ENCODE measurements at places on chromosomes 4 and X.

DNA sequence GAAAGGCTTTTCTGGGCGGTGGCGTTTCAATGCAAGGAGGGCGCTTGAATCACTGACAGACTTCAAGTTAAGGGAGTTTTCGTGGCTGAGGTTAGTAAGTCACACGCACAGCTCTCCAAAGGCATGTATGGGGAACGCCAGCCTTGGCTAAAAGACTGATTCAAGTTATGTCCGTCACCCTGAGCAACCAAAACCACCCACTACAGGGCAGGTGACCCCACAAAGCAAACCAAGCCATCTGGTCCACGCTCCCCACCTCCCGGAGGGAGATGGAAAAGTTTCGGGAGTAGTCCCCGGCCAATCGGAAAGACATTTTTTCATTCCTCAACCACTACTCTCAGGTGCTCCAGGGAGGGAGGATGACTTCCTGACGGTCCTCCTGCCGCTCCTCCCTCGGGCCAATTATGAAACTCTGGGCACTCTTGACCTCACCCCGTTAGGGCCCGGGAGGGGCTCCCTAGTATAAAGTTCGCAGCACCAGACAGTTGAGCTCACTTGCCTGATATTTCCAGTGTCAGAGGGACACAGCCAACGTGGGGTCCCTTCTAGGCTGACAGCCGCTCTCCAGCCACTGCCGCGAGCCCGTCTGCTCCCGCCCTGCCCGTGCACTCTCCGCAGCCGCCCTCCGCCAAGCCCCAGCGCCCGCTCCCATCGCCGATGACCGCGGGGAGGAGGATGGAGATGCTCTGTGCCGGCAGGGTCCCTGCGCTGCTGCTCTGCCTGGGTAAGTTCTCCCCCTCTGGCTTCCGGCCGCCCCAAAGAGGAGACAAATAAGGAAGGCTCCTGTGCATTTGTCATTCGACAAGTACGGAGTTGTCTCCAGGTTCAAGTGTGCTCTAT is at the start of gene EREG:
TSS of gene EREG (plus strand) at position 494 of the 840 bp plus-strand sequence. CDS start at position 658, 164 bp downstream.
- DNase-seq: peak; percentile 10

- no peak for DNase-seq
Observed at GRCh38 chr4:234178-234577, 71.1 kb downstream of the ZNF732 start.

DNA sequence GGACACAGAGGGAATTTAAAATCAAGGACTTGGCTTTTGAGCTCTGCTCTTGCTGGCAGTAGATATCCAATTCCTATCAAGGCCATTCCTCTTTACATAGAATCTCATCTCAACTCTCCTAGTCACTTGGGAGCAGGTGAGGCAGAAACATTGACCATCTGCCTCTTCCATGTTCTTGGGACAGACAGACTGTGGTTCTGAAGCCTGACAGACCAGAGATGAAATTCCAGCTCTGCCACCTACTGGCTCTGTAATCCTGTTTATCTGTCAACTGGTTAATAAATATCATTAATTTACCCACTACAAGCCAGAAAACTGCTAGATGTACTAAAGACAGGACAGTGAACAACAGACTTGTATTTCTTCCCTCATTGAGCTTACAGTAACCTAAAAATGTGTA is 300.8 kb downstream of the ADGRL3 start:
- no peak for DNase-seq

GRCh38 chr4:1401409-1402020 is 4.7 kb downstream of the NKX1-1 start:
- DNase-seq: no peak

- peak; percentile 40 for DNase-seq
Observed at GRCh38 chr4:55312489-55313101, 33.4 kb upstream of the SRD5A3 start.

DNA sequence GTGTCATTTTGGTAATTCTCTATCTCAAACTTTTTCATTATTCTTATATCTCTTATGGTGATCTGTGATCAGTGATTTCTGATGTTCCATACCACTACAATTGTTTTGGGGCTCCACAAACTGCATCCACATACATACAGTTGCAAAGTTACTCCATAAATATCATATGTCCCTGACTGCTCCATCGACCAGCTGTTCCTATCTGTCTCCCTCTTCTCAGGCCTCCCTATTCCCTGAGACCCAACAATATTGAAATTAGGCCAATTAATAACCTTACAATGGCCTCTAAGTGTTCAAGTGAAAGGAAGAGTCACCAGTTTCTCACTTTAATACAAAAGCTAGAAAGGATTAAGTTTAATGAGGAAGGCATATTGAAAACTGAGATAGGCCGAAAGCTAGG is 108.7 kb downstream of the ANAPC10 start:
- no peak for DNase-seq

DNA sequence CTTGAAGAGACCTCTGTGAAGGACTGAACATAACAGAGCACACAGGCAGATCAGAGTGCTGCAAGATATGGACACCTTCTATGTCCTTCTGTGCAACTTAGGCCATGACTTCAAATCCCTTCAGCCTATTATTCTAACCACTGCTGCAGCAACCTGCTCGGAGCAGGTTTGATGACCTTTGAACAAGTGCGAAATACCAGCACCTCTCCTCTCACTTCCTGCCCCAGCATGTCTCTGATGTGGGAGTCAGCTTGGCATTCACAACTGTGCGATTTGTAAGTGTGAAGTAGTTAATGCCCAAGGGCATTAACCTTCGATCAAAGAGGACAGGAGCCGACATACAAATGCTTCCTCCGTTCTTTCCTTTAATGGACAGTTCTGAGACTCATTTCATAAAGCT is 1.6 kb upstream of the EXOC1 start:
- peak; percentile 12 for DNase-seq

DNA sequence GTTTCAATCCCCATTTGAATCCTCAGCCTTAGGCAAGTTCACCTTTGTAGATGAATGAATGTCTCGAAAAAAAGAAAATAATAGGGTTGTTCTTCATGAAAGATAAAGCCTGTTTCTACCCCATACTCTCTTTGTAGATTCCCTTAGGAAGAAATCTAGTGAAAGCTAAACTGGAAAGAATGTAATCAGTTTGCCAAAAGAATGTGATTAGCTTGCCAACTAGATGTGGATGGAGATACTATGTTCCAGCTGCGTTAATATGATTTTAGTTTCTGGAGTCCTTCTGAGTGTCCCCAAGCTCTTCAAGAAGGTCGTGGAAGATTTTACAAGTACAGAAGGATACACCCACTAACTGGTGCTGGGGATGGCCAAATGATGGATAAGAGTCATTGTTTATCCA is 162.3 kb upstream of the EDNRA start:
- no peak for DNase-seq

- DNase-seq: no peak
Observed at GRCh38 chr4:148023512-148024181, 291.8 kb downstream of the ARHGAP10 start.

- DNase-seq: no peak
Observed at GRCh38 chrX:151815398-151815797, 80.9 kb downstream of the CNGA2 start.

DNA sequence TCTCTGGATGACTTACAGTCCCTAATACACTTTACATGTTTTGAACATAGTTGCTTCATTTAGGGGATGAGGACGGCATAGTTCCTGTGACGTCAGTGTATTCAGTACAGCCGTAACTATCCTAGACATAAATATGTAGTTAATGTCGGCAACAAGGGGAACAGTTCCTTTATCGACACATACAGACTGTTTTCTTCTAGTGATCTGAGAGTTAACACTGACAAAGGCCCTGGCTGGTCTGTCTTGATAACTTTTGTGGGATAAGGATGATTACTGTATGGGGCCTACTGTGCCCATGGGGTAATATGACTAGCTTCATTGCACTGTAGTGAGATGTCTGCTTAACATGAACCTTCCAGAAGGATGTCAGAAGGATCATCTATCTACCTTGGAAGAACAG is 131.2 kb downstream of the ZNF518B start:
- DNase-seq: no peak

GRCh38 chr4:39032218-39033085 is at the start of gene TMEM156:
TSS of gene TMEM156 (minus strand) at chr4:39032409. CDS start at chr4:39032313, 96 bp downstream.
- DNase-seq: peak; percentile 88

DNA sequence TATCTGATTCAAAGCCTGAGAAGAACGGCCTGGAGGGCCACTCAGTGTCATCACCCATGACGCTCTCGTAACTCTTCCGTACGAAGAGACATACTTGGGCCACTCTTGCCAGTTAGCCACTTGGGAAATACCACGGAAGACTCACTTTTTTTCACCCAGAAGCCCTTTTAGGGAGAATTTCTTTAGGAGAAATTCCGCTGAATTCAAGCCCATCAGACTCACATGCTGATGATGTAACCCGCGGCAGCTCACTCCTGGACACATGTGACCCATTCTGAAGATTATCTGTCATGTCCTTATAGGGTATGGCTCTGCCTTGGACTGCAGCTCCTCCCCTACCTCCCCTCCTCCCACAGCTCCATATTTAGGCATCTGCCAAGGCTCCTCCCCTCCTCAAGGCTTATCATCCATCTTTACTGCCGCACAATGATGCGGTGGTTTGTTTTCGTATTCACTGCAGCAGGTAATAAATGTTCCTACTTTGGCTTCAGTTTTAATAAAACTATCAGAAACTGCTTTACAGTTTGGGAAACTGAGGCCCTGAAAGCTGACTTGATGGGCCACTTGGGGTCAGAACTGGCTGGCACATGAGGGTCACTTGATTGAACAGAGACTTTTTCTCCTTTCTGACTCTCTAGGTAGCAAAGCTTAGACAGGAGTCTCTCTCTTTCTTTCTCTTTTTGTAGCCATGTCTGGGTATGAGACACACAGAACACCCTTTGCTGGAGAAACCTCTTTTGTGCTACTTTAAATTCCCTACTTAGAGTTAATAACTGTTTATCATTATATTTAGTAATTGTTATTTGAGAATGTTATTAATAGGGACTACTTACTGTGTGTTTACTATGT is 42.1 kb downstream of the RHOH start:
- DNase-seq: peak; percentile 92

- DNase-seq: no peak
Observed at GRCh38 chr4:76626686-76627465, 191.8 kb downstream of the SHROOM3 start.

DNA sequence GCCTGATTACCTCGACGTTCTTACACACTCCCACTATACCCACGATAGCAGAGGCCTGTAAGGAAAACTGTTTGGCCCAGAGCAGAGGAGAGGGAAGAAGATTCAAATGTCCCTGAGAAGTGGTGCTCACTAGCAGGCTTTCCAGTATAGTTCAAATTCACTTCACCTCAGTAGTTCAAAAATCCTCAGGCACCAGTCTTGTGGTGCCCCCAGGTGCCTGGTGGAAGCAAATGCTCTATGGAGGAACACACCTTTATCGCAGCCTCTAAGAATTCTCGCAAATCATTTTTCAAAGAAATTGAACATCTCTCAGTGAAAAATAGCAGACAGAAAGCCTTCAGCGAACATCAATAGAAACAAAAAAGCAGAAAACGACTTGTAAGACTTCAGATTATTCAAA is 12.2 kb upstream of the MTMR1 start:
- DNase-seq: peak; percentile 18

DNA sequence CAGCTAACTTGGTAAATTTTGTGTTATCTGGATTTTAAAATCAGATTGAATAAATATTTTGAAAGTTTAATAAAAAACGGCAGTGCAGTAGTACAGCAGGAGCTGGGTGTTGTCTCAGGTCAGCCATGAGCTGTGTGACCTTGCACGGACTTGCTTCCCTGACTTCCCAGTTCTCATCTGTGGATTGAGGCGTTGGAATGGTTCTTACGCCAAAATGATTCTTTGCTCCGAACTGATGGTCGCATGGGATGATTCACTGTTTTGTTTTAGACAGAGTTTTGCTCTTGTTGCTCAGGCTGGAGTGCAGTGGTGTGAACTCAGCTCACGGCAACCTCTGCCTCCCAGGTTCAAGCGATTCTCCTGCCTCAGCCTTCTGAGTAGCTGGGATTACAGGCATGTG is 45.0 kb downstream of the RGS12 start:
- DNase-seq: no peak

DNA sequence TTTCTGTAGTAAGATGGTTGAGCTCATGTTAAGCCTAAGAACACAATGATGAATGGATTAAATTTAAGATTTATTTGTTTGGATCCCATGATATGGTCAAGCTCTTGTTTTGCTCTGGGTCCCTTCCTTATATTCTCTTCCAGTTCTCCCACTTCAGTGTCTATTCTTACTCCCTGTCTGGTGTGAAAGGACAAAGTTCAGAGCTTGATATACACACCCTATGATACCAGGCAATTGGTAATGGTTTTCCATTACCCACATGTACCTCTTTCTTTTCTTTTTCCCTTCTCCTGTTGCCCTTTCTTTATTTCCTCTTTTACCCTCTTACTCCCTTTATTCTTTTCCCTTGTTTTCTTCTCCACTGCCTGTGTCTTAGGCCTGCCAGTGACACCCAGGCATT is 223.6 kb downstream of the RAPGEF2 start:
- no peak for DNase-seq

GRCh38 chrX:77450996-77451395 is 3.8 kb downstream of the FGF16 start:
- DNase-seq: no peak

GRCh38 chr4:133865612-133866327 is 335.8 kb downstream of the PABPC4L start:
- no peak for DNase-seq

- DNase-seq: peak; percentile 40
Observed at GRCh38 chr4:184448821-184449220, 25.5 kb downstream of the IRF2 start.

GRCh38 chr4:138981930-138982390 is 33.6 kb upstream of the NOCT start:
- DNase-seq: no peak

DNA sequence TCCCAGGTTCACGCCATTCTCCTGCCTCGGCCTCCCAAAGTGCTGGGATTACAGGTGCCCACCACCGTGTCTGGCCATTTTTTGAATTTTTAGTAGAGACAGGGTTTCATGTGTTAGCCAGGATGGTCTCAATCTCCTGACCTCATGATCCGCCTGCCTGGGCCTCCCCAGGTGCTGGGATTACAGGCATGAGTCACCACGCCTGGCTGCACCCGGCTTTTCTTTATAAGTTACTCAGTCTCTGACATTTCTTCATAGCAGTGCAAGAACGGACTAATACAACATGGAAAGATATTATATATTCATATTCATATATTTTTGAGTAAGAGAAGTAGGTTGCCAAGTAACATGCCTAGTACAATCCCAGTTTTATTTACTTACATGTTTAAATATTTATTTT is 22.9 kb downstream of the SHROOM3 start:
- DNase-seq: no peak

- no peak for DNase-seq
Observed at GRCh38 chr4:127307996-127308395, 324.8 kb upstream of the INTU start.

GRCh38 chr4:8015512-8015911 is 75.9 kb upstream of the AFAP1 start:
- DNase-seq: no peak

- DNase-seq: no peak
Observed at GRCh38 chr4:101784957-101785356, 5.6 kb upstream of the BANK1 start.

GRCh38 chr4:117417856-117418255 is 332.5 kb upstream of the TRAM1L1 start:
- DNase-seq: no peak

DNA sequence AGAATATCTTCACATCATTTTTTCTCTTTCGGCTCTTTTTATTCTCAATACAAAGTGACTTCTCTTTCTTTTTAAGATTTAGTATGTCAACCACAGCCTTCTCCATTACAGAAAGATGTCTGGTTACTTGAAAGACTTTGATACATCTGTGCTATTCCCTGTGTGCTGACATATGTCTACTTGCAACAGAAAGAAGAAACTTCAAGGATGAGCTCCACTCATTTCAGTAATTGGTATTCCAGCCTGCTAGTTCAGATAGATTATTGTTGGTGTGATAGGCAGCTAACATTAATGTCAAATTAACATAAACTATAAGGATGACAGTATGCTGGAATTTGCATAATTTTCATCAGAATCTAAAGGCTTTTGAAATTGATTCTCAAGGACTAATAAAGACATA is 948.7 kb downstream of the PCDH18 start:
- DNase-seq: no peak

All from activated CD4-positive, alpha-beta T cell treated with anti-CD3 and anti-CD28 coated beads, Interleukin-10, Interleukin-2, amounts not matched to agents 100 ng/mL and 50 ng/mL, durations not matched to agents 16 hours and 8 hours (primary cell).